ENCODE measurements at places on chromosomes 7 and 10. TPM values are rescaled to one million over a fixed set of nuclear protein-coding genes. Genes with fewer than 3 reads are reported as not detected.

The GPC2 gene
- total RNA-seq = 5.2 TPM

The NAPEPLD gene
- 12.0 TPM for total RNA-seq

The SLC13A1 gene
- not detected for total RNA-seq

The TPK1 gene
- 7.3 TPM for total RNA-seq

The KLF14 gene
- 0.52 TPM for total RNA-seq

The MALRD1 gene
- total RNA-seq = 2.1 TPM
